Activated T-cell treated with anti-CD3 and anti-CD28 coated beads for 1 hour (primary cell): ENCODE measurements at places on chromosomes 11 and 22.

GRCh38 chr11:38791346-38791961 is 2193.4 kb upstream of the RAG2 start:
- no peak for DNase-seq

DNA sequence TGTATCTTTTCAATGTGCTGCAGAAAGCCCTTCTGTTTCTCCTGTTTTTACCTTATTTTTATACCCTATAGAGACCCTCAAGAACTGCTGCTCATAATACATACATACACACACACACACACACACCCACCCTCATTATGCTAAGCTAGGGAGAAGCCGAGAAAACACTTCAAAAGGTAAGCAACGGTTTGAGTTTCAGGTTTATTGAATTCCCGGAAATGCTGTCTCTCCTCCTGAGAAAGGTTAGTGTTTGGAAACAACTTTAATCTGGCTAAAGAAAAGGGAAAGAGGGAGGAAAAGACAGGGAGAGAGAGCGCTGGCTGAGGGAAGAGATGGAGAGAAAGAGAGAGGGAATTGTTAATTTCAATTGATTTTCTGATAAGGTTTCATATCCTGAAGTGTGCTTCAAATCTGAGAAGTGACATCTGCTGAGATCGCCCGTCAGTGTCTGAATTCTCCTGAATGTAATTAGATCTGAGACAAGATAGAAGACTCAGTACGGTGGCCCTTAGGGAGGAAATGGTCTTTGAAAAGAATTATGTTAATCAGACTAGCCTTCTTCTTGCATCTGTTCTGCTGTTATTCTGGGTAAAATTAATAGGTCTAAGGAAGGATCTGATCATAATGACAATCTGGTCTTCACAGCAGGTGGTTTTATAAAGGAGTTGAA is 169.1 kb downstream of the NXPE2 start:
- DNase-seq, result no peak

GRCh38 chr11:46247659-46248058 is 29.8 kb upstream of the CREB3L1 start:
- peak; percentile 19 for DNase-seq

- no peak for DNase-seq
Measured at GRCh38 chr22:49869845-49870712, 16.4 kb downstream of the ZBED4 start.

DNA sequence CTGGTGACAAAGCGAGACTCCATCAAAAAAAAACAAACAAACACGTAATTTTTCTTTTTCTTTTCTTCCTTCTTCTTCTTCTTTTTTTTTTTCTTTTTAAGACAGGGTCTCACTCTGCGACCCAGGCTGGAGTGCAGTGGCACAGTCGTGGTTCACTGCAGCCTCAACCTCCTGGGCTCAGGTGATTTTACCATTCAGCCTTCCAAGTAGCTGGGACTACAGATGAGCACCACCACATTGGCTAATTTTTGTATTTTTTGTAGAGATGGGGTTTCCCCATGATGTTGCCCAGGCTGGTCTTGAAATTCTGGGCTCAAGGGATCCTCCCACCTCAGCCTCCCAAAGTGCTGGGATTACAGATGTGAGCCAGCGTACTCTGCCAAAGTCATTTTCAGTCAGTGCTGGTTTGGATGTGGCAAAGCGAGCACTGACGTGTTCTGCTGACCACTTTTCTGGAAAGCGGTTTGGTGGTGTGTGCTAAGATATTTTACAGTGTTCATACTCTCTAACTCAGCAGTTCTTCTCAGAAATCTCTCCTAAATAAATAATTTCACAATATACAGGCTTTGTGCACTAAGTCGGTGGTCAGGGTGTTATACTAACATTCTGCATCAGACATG is 10.7 kb downstream of the FAM118A start:
- no peak for DNase-seq

DNA sequence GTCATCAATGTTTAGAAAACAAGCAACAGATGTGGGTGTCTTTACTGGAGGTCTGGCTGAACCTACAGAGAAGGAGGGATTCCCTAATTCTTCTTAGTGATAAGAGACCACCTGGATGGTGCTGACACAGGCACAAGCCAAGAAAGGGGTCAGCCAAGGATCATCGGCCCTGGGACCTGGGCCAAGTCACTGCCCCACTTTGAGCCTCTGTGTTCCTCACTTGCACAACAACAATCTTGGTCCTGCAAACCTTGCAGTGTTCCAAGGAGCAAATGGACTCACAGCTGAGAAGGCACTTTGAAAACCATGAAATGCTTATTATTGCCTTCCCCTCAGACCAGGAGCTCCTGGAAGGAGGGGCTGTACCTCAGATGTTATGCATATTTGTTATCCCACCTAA is 7.0 kb upstream of the KCNE3 start:
- DNase-seq, result no peak
